ENCODE measurements at places on chromosomes 4 and X.

GRCh38 chr4:171024720-171025303, 788.4 kb upstream of the GALNTL6 start:
- no peak for DNase-seq

GRCh38 chr4:48129307-48130014, 4.6 kb downstream of the TXK start:
- no peak for DNase-seq

GRCh38 chr4:108972613-108973283, 209.9 kb upstream of the ETNPPL start:
- no peak for DNase-seq

GRCh38 chrX:117120700-117121099, 657.9 kb upstream of the CT83 start:
- DNase-seq: no peak

- no peak for DNase-seq
These were observed 328.3 kb downstream of the DHX15 start for GRCh38 chr4:24256066-24256465.

DNA sequence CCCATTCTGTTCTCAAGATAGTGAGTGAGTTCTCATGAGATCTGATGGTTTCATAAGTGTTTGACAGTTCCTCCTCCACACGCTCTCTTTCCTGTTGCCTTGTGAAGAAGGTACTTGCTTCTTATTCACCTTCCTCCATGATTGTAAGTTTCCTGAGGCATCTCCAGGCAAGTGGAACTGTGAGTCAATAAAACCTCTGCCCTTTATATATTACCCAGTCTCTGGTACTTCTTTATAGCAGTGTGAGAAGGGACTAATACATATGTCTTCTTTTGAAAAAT, 58.4 kb downstream of the CFAP299 start:
- DNase-seq: no peak

DNA sequence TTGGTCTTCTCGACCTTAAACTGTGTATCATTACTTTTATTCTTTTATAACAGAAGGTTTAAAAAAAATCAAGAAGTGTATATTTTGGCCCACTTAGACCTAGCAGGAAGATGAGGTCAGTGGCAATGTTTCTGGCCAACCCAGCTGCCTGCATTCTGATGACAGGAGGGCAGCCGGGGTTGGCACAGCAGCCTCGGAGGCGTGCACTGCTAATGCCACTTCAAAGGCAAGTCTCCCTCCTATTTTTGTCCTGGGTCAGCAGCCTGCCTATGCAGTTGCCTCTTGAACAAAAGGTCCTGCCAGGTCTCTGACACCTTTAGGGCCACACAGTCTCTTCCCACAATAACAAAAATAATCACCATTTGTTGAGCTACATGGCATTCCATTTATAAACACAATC, 89.4 kb upstream of the MYOZ2 start:
- DNase-seq: no peak

- DNase-seq: no peak
These were observed 151.2 kb downstream of the MGST2 start for GRCh38 chr4:139816856-139817255.

DNA sequence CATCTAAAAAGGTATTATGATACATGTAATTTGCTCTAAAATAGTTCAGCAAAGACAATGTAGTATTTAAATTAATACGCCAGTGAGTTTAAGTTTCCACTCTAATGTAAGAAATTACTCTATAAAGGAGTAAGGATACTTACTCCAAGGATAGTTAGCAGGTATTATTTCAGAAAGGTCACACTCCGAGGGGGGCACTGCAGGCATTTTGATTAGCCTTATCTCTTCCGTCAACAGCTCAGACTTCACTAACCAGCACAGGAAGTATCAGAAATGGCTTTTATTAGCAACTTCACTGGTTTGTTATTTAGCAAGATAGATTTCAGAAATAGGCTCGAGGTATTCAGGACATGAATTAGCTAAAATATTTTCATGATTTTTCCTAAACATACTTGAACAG, 127.0 kb downstream of the COX18 start:
- no peak for DNase-seq

DNA sequence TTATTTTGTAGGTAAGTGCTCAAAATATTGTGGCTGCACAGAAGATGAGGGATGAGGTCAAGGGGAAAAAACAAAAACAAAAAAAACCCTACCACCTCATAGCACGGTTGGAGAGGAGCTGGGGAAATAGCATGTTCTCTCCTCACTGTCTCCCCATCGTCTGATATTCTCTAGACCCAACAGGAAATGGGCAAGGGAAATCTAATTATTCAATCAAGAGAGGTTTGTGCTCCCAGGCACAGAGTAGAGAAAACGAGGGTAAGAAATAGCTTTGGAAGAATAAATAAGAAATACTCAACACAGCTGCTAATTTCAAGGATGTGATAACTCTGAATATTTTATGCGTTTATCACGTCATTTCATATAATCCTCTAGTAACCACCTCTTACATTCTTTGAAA, 619.2 kb upstream of the GNPDA2 start:
- DNase-seq: no peak

DNA sequence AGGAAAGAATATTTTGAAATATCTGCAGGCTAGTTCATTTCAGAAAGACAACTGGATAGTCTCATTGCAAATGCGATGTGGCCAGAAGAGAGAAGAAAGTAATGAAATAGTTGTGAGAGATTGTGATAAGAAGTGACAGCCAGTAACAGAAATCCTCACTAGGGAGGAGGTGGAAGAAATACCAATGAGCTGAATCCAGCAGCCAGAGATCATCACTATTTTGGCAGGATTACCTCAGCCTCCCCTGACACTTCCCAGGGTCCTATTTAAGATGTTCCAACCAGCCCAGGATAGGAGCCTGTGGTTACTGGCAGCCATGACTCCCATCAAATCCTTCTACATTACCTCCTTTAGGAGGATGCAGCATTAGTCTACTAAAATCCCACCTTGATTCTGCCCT, 76.7 kb upstream of the ARHGAP24 start:
- DNase-seq: no peak

- no peak for DNase-seq
These were observed 187.3 kb downstream of the GABRB1 start for GRCh38 chr4:47218631-47219030.

GRCh38 chr4:109672169-109672930, 30.9 kb downstream of the CASP6 start:
- DNase-seq: no peak

GRCh38 chr4:136873555-136873954, 658.7 kb downstream of the PCDH18 start:
- no peak for DNase-seq

DNA sequence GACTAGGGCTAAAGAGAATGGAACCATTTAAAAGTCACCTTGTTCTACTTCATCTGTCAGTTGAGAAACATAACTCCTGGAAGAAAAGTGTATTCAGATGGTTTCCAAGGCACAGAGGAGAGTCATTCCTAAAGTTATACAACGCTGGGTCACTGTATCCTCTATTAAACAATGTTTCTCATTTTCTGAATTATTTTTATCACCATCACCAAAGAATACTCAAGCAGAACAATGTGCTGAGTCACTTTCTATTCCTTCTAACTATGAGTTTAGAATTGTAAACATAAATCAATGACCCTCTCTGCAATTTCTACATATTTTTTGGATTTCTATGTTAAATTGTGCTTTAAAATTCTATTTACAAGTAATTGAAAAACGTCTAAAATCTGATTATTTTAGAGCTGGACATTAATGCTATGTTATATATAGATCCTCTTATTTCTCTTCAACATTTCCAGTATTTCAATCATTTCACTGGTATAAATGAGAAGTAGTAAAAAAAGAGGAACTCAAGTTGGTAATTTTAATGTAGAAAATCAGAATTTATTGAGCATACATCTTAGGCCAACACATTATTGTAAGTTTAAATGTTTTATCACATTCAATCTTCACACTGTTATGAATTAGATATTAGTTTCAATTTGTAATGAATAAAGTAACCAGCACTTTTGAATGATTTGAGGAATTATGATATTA, 7.5 kb downstream of the DTHD1 start:
- no peak for DNase-seq

GRCh38 chrX:29841750-29842149, 373.6 kb upstream of the MAGEB2 start:
- DNase-seq: no peak

GRCh38 chrX:153598541-153599191, at the start of gene CCNQ:
CCNQ (minus strand) TSS chrX:153599139; CDS start chrX:153599073, 66 bp downstream.
- no peak for DNase-seq

- DNase-seq: no peak
These were observed 30.1 kb downstream of the ADGRA3 start for GRCh38 chr4:22485737-22486136.

GRCh38 chrX:48540028-48540375, 488 bp downstream of the TBC1D25 start:
- DNase-seq: peak; percentile 12

- DNase-seq: no peak
These were observed 205.4 kb downstream of the LDB2 start for GRCh38 chr4:16692961-16693506.

DNA sequence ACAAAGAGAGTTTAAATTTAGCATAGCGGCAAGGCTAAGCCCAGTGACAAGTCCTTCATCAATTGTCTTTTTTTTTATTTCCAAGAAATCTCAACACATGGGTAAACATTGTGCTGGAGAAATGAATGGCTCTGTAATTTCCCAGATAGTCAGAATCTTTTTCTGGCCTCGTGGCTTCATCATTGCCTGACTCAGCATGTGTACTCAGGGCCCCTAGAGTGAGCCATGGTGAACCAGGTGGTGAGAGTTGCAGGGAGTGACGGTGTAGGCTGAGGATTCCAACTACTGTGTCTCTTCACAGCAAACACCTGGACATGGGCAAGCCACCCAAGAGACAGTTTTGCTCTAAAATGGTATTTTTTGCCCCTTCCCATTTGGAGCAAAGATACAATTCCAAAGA, 43.1 kb upstream of the UCP1 start:
- DNase-seq: no peak

DNA sequence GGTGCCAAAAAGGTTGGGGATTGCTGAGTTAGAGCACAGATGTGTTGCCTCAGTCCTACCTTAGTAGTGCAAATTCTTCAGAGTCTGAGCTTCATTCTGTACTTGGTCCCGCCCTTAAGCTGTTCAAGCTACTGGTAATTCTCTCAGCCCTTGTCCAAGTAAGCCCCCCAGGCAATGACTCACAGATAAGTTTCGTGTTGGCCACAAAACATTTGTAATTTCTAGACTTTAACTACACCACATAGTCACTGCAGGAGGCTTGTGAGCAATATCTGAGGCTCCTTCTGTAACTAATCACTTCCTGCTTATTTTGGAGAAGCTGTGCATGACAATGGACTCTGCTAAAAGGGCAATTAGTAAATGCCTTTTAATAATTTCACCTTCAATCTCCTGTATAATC, 1420.5 kb downstream of the PCDH7 start:
- DNase-seq: no peak

- no peak for DNase-seq
These were observed 62.5 kb downstream of the PPEF1 start for GRCh38 chrX:18769812-18770573.

GRCh38 chr4:180542445-180543100, 1700.6 kb upstream of the TENM3 start:
- peak; percentile 3 for DNase-seq

DNA sequence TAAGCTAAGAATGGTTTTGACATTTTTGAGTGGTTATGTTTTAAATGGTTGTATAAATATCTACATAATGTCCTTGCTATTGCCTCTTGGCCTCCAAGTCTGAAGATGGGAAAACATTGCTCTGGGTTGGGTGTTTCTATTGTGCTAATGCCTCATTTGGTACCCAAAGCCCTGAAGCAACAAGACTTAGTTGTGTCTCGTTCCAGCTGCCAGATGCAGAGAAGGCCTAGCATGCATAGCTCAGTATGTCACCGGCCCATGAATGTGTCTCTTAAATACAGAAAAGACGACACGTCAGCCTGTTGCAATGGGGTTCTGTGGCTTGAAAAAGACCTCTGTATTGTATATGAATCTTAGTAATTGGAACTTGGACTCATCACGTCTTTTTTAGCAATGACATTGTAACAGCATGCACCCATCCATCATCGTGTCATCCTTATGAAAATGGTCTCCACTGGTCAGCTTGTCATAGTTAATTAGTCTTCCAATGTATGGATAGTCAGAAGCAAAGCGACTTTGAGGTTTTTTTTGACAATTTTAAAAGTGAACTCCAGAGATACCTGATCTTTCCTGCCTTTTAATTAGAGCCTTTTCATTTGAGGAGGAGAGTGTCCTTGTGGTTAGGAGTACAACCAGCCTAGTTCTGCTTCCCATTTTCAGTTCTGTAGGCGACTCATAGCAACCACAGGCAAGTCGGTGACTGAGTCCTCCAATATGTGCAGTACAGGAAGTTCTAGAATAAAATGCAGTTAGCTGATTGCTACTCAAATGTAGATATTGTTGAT, 126.4 kb upstream of the GATB start:
- DNase-seq: no peak

DNA sequence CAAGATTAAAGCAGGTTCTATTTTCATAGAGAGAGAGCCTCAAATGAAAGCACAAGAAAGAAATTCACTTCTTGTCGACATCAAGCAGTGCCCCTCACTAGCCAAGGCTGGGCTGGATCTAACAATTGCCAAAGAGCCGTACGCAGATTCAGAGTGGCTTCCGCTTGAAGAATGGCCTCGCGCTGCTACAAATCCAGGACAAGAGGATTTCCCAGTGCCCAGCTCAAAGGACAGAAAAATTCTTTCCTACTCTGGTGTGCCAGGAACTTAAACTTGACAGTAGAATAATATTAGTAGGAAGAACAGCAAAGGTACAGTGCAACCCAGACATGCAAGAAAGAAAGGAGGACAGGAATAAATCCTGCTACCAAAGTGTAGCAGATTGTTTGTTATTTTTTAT, 56.5 kb upstream of the PPARGC1A start:
- DNase-seq: no peak

All from HCT116 (cell line).